ENCODE measurements at places on chromosomes 5 and 9.

DNA sequence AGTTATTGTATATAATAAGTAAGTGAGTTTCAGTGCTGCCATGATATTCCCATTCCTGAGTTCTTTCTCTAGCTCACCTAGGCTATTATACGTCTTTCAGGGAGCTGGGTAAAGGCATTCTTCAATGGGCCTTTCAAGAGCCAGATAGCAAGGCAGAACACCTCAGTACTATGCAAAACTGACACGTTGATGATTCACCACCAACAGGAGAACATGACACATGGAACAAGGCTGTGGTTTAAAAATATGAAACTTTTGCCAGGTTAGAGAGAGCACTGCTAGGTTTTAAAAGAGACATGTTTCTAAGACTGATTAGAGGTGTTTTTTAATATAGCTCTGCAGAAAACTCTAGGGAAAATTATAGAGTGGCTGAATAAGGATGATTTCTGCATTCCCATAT lies 95.9 kb downstream of the UGCG start:
- DNase-seq: no peak

DNA sequence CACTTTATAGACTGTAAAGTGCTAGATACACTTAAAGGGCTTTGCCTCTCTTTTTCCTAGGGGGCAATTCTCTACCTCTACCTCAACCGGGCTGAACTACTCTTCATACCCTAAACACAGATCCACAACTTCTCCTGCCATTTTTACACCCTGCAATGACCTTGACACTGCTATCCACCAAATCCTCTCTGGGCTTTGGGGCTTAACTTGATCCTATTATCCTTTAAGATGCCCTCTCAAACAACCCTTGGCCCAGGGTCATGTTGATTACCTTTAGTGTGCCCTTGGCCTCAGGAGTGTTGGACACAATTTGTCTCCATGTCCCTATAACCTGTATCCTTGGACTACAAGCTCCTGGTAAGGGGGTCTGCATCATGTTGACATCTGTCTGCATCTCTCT lies 19.5 kb downstream of the ANXA6 start:
- no peak for DNase-seq

GRCh38 chr5:462051-462481 lies 19.1 kb downstream of the EXOC3 start:
- DNase-seq: no peak

GRCh38 chr5:126757713-126758357 lies 19.1 kb upstream of the LMNB1 start:
- DNase-seq: no peak

- DNase-seq: no peak
Observed at GRCh38 chr9:112861638-112862555, 28.8 kb downstream of the SLC46A2 start.

DNA sequence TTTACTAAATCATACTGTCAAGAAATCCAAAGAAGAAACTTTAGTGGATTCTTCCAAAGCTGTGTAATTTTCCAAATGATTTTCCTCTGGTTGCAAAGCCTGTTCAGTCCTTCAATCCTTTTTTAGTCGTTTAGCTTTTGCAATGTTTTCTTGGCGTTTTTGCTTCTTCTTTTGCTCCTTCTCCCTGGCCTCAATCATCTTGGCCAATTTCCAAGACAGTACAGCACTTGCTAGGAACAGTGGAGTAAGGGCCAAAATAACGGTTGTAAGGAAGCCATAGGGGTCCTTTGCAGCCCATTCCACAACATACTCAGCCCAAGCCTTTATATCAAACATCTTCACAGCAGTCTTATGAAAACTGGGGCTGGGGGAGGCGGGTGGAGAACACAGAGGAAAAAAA lies 2.4 kb downstream of the SMIM15 start:
- DNase-seq: no peak

- DNase-seq: no peak
Observed at GRCh38 chr5:6495433-6496206, 47.0 kb downstream of the UBE2QL1 start.

DNA sequence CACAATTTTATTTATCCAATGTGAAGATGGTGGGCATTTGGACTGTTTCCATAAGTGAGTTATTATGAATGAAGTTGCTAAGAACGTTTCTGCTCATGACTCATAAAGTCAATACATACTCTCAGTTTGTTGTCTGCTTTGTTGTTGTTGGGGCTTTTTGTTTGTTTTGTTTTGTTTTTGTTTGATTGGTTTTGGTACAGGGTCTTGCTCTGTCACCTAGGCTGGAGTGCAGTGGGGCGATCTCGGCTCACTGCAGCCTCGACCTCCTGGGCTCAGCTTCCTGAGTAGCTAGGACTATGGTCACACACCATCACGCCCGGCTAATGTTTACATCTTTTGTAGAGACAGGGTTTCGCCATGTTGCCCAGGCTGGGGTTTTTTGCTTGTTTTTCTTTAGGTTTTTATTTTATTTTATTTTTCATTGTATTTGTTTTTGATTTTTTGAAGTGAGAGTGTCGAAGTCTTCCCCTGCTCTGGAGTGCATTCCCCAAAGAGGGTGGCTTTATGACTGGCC lies 18.0 kb downstream of the TRIM7 start:
- DNase-seq: no peak

GRCh38 chr5:43731573-43731972 lies 128.6 kb downstream of the NNT start:
- DNase-seq: no peak

DNA sequence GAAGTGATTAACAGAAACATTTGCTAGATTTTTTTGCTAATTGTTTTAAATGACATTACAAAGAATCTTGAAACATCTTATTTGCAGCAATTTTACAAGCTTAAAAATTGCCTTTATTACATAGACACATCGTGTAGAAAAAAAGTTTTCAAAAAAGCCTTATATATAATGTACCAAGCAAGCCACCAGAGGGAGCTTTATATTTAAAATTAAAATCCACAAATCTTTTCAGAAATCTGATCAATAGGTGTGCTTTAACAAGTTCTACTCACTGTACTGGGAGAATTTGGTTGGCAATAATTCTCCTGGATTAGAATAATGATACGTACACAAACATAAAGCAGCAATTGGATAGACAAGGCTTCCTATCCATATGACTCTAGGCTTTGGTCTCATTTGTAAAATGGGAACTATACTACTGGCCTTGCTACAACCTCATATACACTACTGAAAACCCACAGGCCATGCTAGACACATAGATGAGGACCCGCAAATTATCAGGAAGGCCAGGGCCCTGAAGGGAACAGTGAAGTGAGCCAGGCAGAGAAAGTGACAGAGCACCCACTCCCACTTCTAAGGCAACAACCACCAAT lies 4.8 kb downstream of the PSMB7 start:
- DNase-seq: no peak

- DNase-seq: no peak
Observed at GRCh38 chr9:104805441-104805840, 41.5 kb downstream of the NIPSNAP3B start.

GRCh38 chr5:50967009-50967562 lies 300.6 kb downstream of the PARP8 start:
- no peak for DNase-seq

DNA sequence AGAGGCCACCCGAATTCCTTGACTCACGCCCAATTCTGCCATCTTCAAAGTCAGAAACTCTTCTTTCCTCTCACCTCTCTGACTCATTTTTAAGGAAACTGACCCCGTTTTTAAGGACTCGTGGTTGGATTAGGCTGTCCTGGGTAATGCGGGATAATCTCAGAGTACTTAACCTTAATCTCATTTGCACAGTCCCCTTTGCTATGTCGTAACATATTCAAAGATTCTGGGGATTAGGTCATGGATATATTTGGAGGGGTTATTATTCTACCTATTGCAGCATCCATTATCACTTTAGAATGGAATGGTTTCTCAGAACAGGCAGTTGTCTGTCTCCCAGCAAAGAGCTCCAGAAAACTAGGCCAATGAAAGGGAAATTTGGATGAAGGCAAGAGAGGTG lies 80.8 kb upstream of the IL12B start:
- no peak for DNase-seq
